Ascending aorta (tissue), 2 donors: ENCODE measurements at places on chromosomes 2 and 18. TPM values are rescaled to one million over a fixed set of nuclear protein-coding genes. Genes with fewer than 3 reads are reported as not detected.

Gene TTC27
- total RNA-seq = 118 TPM

Gene APOB
- 8.5 TPM for total RNA-seq

Gene SLC9A4
- not detected for total RNA-seq

Gene PDE1A
- total RNA-seq = 4.8 TPM

Gene ICA1L
- 0.43 TPM for total RNA-seq

Gene ABCB11
- not detected for total RNA-seq

Gene SERPINB4
- not detected for total RNA-seq

Gene ADGRF3
- not detected for total RNA-seq

Gene SLC30A3
- 7.6 TPM for total RNA-seq

Gene MYCN
- total RNA-seq = not detected

Gene SMCHD1
- total RNA-seq = 29.2 TPM

Gene CLEC4F
- not detected for total RNA-seq

Gene RAB27B
- 0.11 TPM for total RNA-seq

Gene SKA1
- total RNA-seq = not detected

Gene CNDP2
- 33.5 TPM for total RNA-seq

Gene MSTN
- total RNA-seq = not detected
